Adrenal gland (tissue), 19 donors: ENCODE measurements at places on chromosomes 1 and 21.

GRCh38 chr1:39214021-39214713 is 9.7 kb downstream of the MACF1 start:
- no peak for DNase-seq
- H3K27me3 ChIP-seq = no peaks in the 10 kb centered on the region
- H3K4me3 ChIP-seq = no peak overlapping the region
- peaks cover 40% of the 10 kb centered on the region for H3K4me1 ChIP-seq
- H3K36me3 ChIP-seq = no peaks in the 10 kb centered on the region

- no peaks in the 10 kb centered on the region for H3K4me1 ChIP-seq
- H3K27me3 ChIP-seq = no peaks in the 10 kb centered on the region
- H3K36me3 ChIP-seq = no peaks in the 10 kb centered on the region
- H3K27ac ChIP-seq = no peak overlapping the region
These were observed 202.2 kb downstream of the ROR1 start for GRCh38 chr1:63976006-63976405.

DNA sequence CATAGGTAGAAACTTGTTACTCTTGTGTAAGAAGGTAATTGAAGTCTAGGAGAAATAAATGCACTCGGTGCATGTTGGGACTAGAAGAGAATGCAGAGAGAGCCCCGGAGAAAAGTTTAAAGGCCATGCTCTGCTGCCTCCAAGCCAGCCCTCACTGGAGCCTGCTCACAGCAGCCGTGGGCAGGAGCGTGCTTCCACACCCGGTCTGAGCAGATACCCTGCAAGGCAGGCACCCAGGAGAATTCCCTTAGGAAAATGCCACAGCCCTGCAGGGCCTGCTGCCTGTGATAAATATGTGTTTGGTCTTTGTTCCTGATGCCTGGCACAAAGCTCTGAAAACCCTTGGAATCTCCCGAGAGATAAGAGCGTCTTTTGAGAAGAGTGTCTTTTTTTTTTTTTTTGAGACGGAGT is 22.8 kb downstream of the C2CD2 start:
- H3K36me3 ChIP-seq = no peaks in the 10 kb centered on the region
- H3K4me3 ChIP-seq = no peak overlapping the region
- peak; percentile 48 for DNase-seq
- peak overlapping the region; percentile 91 for H3K27ac ChIP-seq
- H3K4me1 ChIP-seq = peaks cover 48% of the 10 kb centered on the region

GRCh38 chr1:66253330-66253921 is 280.5 kb upstream of the SGIP1 start:
- no peaks in the 10 kb centered on the region for H3K27me3 ChIP-seq
- no peak overlapping the region for H3K27ac ChIP-seq
- no peak for DNase-seq
